Body of pancreas (tissue), 4 donors: ENCODE measurements at places on chromosomes 1 and 21.

- H3K27me3 ChIP-seq: no peaks in the 10 kb centered on the region
- no peaks in the 10 kb centered on the region for H3K36me3 ChIP-seq
- no peak overlapping the region for H3K4me3 ChIP-seq
Observed at GRCh38 chr1:63350320-63350719, 17.1 kb upstream of the ALG6 start.

GRCh38 chr1:100265562-100265930, 470 bp upstream of the RTCA start:
- H3K36me3 ChIP-seq: peaks cover 9% of the 10 kb centered on the region
- no peaks in the 10 kb centered on the region for H3K27me3 ChIP-seq
- peaks cover 28% of the 10 kb centered on the region for H3K4me1 ChIP-seq

- no peak overlapping the region for H3K4me3 ChIP-seq
- no peak overlapping the region for H3K27ac ChIP-seq
- H3K27me3 ChIP-seq: no peaks in the 10 kb centered on the region
- no peak for DNase-seq
- H3K4me1 ChIP-seq: peaks cover 8% of the 10 kb centered on the region
Observed at GRCh38 chr1:205172729-205173366, 38.7 kb downstream of the DSTYK start.

GRCh38 chr1:30695439-30695841, 27.9 kb downstream of the MATN1 start:
- H3K27me3 ChIP-seq: no peaks in the 10 kb centered on the region
- no peaks in the 10 kb centered on the region for H3K36me3 ChIP-seq
- H3K27ac ChIP-seq: no peak overlapping the region
- DNase-seq: peak; percentile 8
- no peak overlapping the region for H3K4me3 ChIP-seq
- H3K4me1 ChIP-seq: no peaks in the 10 kb centered on the region

DNA sequence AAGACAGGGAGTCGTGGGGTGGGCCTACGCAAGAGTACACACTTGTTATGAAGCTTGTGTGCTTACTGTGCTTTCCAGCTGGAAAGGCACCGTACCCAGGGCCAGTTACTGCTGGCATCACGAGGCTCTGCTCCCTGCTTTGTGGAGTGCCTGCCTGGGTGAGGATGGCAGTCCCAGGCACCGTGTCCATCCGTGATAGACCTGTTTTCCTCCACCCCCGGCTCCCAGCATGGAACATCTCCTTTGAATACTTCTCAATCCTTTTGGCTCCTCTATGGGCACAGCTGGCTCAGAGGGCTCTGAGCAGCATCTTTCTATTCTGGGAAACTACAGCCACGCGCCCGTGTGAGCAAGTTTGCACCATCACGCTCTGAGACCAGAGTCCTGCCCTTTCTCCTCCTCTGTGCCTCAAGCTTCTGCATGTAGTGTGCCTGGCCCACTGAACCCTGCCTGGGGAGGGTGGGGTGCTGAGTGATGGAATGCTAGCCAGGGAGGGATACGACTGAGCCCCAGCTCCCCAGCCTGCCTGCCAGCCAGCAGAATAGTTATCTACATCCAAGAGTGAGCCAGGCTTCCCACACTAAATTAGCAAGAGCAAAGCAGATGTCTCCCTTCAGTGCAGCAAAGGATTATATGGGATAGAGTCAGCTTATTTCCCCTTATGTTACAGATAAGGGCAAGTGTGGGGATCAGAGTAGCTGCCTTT, 7.1 kb upstream of the TNR start:
- H3K27ac ChIP-seq: no peak overlapping the region
- H3K4me3 ChIP-seq: no peak overlapping the region
- no peaks in the 10 kb centered on the region for H3K36me3 ChIP-seq
- DNase-seq: no peak

DNA sequence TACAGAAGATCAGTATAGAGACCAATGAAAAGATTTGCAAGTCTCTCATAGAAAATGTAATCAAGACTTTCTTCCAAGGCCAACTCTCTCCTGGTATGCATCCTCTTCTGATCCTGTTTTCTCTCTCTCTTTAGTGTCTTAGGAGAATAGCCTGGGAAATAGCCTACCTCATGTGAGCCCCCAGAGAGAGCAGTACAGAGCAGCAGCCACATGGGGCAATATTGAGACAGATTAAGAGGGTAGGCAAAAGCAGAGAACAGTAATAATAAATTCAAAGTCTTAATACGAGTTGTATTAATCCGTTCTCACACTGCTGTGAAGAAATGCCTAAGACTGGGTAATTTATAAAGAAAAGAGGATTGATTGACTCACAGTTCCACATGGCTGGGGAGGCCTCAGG, 61.4 kb downstream of the RNASEL start:
- no peaks in the 10 kb centered on the region for H3K27me3 ChIP-seq
- no peaks in the 10 kb centered on the region for H3K36me3 ChIP-seq
- no peak overlapping the region for H3K27ac ChIP-seq
- H3K4me1 ChIP-seq: no peaks in the 10 kb centered on the region
- H3K4me3 ChIP-seq: no peak overlapping the region

GRCh38 chr1:61357539-61357938, 275.2 kb downstream of the NFIA start:
- no peak for DNase-seq
- H3K27me3 ChIP-seq: no peaks in the 10 kb centered on the region
- H3K4me1 ChIP-seq: no peaks in the 10 kb centered on the region
- no peak overlapping the region for H3K27ac ChIP-seq

GRCh38 chr1:24643363-24644099, 429 bp downstream of the SRRM1 start:
- no peak for DNase-seq
- peak overlapping the region; percentile 96 for H3K4me3 ChIP-seq
- no peaks in the 10 kb centered on the region for H3K27me3 ChIP-seq

DNA sequence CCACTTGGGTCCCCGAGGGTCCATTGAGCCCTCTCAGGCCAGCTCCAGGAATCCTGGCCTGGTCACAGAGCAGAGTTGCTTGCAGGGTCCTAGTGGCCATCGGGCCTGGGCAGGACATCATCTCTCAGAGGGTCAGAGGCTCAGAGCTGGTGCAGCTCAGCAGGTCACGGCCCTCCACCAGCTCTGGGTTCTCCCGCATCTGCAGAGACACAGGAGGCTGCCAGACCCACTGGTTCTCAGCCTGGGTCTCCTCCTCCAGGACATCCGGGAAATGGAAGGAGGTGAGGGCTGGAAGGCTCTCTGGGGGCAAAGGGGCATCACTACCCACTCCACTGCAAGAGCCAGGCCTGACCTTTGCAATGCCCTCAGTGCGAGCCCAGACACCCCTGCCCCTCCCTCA, 6.5 kb downstream of the TMEM54 start:
- DNase-seq: no peak
- H3K4me3 ChIP-seq: no peak overlapping the region
- no peaks in the 10 kb centered on the region for H3K27me3 ChIP-seq
- peaks cover 14% of the 10 kb centered on the region for H3K4me1 ChIP-seq

DNA sequence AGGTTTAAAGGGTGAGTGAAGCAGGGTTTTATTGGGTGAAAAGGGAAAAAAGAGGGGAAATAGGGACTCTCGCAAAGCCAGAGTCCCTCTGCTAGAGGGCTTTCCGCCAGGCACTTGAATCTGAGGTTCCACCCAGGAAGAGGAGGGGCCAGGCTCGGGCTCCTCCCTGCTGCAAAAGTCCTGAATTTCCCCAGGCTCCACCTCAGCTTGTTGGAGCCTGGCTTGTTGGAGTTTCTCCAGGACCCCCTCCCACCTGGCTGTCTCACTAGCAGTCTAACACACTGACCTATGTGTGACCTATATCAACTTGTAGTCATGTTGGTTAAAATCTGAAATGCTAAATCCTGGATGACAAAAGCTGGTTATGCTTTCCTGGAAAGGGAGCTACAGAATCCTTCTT, 25.5 kb downstream of the GBP2 start:
- no peaks in the 10 kb centered on the region for H3K36me3 ChIP-seq
- DNase-seq: no peak
- no peaks in the 10 kb centered on the region for H3K27me3 ChIP-seq
- H3K4me1 ChIP-seq: no peaks in the 10 kb centered on the region
- no peak overlapping the region for H3K27ac ChIP-seq

DNA sequence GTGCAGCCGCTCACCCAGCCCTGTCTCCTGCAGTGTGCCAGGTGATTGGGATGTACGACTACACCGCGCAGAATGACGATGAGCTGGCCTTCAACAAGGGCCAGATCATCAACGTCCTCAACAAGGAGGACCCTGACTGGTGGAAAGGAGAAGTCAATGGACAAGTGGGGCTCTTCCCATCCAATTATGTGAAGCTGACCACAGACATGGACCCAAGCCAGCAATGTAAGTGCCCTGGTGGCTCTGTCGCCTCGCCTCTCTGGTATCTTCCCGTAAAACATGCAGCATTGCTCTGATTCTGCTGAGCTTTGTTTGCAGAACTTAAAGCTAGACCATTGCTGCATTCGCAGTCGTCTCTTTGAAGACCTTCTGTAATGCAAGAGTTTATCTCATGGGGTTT, 79.2 kb downstream of the ATP5PO start:
- no peak overlapping the region for H3K27ac ChIP-seq
- no peaks in the 10 kb centered on the region for H3K36me3 ChIP-seq
- H3K4me1 ChIP-seq: no peaks in the 10 kb centered on the region
